ENCODE measurements at places on chromosomes 4 and X. TPM values are rescaled to one million over a fixed set of nuclear protein-coding genes. Genes with fewer than 3 reads are reported as not detected.

CABS1 gene
- polyA plus RNA-seq, result not detected

SPP1 gene
- polyA plus RNA-seq, result 21.8 TPM

VAMP7 gene
- 29.3 TPM for polyA plus RNA-seq

GLRB gene
- polyA plus RNA-seq, result 222 TPM

SRPK3 gene
- polyA plus RNA-seq, result not detected

CENPVL2 gene
- 0.35 TPM for polyA plus RNA-seq

STATH gene
- not detected for polyA plus RNA-seq

TMSB15A gene
- not detected for polyA plus RNA-seq

MBNL3 gene
- polyA plus RNA-seq, result 0.46 TPM

FHDC1 gene
- 0.22 TPM for polyA plus RNA-seq

BMPR1B gene
- 29.6 TPM for polyA plus RNA-seq

XG gene
- not detected for polyA plus RNA-seq

All from Purkinje cell (primary cell).